Sigmoid colon (tissue), 7 donors: ENCODE measurements at places on chromosomes 2 and 18. TPM values are rescaled to one million over a fixed set of nuclear protein-coding genes. Genes with fewer than 3 reads are reported as not detected.

CYP27C1 gene
- total RNA-seq: 0.27 TPM

DNA sequence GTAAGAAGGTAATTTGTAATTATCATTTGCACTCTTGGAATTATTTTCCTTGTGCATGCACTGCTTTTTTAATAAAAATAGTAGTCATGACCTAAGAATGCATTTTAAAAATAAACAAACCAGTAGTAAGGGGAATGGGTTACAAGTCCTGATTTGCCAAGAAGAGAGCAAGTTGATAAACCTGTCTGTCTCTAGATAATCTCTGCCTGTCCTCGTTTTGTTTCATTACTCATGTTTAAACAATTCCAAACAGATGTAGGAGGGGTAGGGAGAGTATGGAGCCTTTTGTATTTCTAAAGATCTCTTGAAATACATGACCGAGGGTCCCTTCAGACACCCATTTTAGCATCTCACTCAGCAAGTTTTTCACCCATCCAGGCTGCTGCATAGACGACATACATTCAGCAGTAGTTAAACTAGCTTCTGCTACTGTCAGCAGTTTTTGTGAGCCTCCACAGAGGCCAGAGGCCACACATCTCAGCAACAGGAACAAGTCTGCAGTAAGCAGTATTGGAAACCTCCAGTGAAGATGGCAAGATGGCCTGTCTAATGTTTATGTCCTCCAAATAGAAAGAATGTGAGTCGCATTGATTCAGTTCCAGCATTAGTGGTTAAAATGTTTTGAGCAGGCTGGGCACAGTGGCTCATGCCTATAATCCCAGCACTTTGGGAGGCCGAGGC is 2.3 kb upstream of the EXOC6B start:
- DNase-seq: no peak
- no peaks in the 10 kb centered on the region for H3K27me3 ChIP-seq
- no peak overlapping the region for H3K4me3 ChIP-seq
- H3K36me3 ChIP-seq: no peaks in the 10 kb centered on the region
- H3K27ac ChIP-seq: no peak overlapping the region

GRCh38 chr2:85890522-85891176 is 1.9 kb upstream of the ST3GAL5 start:
- peaks cover 37% of the 10 kb centered on the region for H3K4me1 ChIP-seq
- no peaks in the 10 kb centered on the region for H3K27me3 ChIP-seq
- peak overlapping the region; percentile 84 for H3K27ac ChIP-seq
- DNase-seq: no peak
- no peak overlapping the region for H3K4me3 ChIP-seq

PTPN2 gene
- 31.0 TPM for total RNA-seq

- H3K27me3 ChIP-seq: no peaks in the 10 kb centered on the region
- no peak overlapping the region for H3K4me3 ChIP-seq
- no peak overlapping the region for H3K27ac ChIP-seq
- no peaks in the 10 kb centered on the region for H3K4me1 ChIP-seq
- H3K36me3 ChIP-seq: no peaks in the 10 kb centered on the region
- DNase-seq: no peak
Measured at GRCh38 chr2:24915796-24916195, 4.2 kb downstream of the ADCY3 start.

DNA sequence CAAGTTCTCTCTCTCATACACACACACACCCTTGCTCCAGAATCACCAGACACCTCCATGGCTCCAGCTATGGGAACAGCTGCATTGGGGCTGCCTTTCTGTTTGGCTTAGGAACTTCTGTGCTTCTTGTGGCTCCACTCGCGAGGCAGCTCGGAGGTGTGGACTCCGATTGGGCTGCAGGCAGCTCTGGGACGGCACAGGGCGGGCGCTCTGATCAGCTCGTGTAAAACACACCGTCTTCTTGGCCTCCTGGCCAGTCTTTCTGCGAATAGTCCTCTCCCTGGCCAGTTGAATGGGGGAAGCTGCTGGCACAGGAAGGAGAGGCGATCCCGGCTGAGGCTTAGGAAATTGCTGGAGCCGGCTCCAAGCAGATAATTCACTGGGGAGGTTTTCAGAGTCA is 22.4 kb downstream of the FOSL2 start:
- H3K4me1 ChIP-seq: peaks cover 38% of the 10 kb centered on the region
- H3K36me3 ChIP-seq: peaks cover 82% of the 10 kb centered on the region
- H3K4me3 ChIP-seq: no peak overlapping the region

FAM161A gene
- total RNA-seq: 3.2 TPM

GRCh38 chr2:45283764-45284620 is 274.7 kb upstream of the SIX2 start:
- no peak overlapping the region for H3K4me3 ChIP-seq
- no peaks in the 10 kb centered on the region for H3K36me3 ChIP-seq
- DNase-seq: no peak
- H3K27ac ChIP-seq: no peak overlapping the region
- no peaks in the 10 kb centered on the region for H3K4me1 ChIP-seq
- no peaks in the 10 kb centered on the region for H3K27me3 ChIP-seq
